ENCODE measurements at places on chromosomes 4 and X.

GRCh38 chr4:151691639-151692442 is 69.0 kb downstream of the GATB start:
- DNase-seq: no peak

GRCh38 chr4:140267576-140267975 is 105.9 kb upstream of the SCOC start:
- no peak for DNase-seq

DNA sequence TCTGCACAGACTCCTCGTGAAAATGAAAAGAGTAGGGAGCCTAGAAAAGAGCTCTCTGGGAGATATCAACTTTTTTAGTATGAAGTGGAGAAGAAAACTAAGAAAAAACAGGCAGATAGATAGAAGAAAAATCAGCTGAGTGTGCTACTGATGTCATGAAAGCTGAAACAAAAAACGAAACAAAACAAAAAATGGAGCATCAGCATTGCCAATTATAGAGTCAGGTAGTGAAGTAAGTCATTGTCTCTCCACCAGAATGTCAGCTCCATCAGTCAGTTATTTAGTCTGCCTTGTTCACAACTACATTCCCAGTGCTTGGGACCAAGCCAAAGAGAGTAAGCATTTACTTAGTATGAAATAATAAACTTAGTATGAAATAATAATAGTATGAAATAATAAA is 595.1 kb downstream of the STPG2 start:
- no peak for DNase-seq

GRCh38 chrX:154351183-154352011 is 23.0 kb downstream of the FLNA start:
- DNase-seq: no peak

DNA sequence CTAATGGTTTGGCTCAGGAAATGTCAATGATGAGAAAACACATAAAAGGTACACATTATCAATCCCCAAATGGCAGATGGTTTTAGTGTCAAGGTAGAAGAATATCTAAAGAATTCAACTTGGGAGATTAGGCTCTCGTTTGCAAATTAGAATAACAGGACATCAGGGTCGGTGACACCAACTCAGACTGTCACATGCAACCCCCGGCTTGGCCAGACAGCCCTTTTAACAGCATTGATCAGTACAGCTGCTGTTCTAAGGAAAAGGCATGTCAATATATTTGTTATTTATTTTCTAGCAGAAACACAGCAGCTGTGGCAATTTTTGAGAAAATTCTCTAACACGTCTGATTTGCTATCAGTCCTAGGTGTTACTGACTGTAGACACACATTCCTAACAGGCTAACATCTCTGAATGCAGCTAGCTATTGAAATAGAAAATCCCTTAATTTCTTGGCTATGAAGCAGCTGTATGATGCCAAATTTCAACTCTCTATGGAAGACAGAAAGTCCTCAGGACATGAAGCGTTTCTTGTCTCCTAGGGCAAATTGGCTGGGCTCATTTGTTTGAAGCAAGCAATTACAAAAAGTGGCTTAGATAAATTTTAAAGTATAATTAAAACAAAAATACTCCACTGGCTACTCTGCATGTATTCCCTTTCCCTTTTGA is 269.0 kb upstream of the CXXC4 start:
- DNase-seq: no peak

DNA sequence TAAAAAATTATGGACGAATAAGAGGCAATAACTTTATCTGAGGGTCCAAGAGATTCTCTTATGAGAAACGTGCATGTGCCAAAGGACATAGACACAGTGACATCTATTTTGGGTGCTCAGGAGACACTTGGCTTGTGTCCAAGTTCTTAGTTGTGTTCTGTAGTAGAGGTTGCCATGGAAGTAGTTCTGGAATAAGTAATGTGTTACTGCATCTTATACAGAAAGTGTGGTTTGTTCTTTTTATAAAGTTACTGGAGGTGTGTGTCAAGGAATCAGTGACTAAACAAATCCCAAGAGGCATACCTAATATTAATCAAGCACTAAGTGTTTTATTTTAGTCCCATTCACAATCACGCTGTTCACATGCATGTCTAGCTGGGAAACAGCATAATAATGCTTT is 305.7 kb downstream of the ARHGAP24 start:
- no peak for DNase-seq

GRCh38 chr4:65918872-65919271 is 248.6 kb upstream of the EPHA5 start:
- no peak for DNase-seq

- no peak for DNase-seq
These were observed 40.8 kb downstream of the DCTD start for GRCh38 chr4:182876427-182876826.

DNA sequence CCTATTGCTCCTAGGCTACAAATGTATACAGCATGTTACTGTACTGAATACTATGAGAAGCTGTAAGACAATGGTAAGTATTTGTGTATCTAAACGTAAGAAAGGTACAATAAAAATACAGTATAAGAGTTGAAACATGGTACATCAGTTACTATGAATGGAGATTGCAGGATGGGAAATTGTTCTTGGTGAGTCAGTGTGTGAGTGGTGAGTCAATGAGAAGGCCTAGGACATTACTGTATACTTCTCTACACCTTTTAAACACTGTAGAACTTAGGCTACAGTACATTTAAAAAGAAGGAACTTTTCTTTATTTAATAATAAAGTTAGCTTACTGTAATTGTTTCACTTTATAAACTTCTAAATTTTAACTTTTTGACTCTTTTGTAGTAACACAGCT is 2603.2 kb downstream of the PCDH7 start:
- no peak for DNase-seq

DNA sequence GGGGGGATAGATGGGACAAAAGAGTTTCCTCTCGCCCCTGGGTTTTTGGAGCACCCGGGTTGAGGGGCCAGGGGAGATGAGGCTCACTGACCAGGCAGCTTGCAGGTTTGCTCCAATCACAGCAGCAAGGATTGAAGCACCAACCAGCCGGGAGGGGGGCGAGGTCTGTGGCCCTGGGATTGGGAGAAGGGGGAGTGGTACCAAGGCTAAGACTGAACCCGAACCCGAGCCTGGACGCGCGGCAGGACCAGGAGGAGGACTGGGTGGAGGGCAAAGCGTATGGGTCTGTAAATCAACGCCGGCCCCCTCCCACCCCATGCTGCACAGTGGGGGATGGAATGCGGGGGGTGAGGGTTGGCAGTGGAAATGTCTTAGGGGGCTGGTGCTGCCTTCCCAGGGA is 3.5 kb downstream of the SOX3 start:
- no peak for DNase-seq

All from inflammatory macrophage treated with lipopolysaccharide for 4 hours (primary cell).